ENCODE measurements at places on chromosomes 5 and 9. TPM values are rescaled to one million over a fixed set of nuclear protein-coding genes. Genes with fewer than 3 reads are reported as not detected.

The NR5A1 gene
- not detected for total RNA-seq

The NR6A1 gene
- total RNA-seq, result 1.3 TPM

The LCN9 gene
- total RNA-seq, result not detected

The DNAH5 gene
- 2.0 TPM for total RNA-seq

The EPB41L4A gene
- total RNA-seq, result 26.5 TPM

The TRIP13 gene
- total RNA-seq, result 15.8 TPM

The PTPN3 gene
- 3.6 TPM for total RNA-seq

GRCh38 chr9:104970271-104970987, 42.5 kb upstream of the ABCA1 start:
- DNase-seq, result no peak

DNA sequence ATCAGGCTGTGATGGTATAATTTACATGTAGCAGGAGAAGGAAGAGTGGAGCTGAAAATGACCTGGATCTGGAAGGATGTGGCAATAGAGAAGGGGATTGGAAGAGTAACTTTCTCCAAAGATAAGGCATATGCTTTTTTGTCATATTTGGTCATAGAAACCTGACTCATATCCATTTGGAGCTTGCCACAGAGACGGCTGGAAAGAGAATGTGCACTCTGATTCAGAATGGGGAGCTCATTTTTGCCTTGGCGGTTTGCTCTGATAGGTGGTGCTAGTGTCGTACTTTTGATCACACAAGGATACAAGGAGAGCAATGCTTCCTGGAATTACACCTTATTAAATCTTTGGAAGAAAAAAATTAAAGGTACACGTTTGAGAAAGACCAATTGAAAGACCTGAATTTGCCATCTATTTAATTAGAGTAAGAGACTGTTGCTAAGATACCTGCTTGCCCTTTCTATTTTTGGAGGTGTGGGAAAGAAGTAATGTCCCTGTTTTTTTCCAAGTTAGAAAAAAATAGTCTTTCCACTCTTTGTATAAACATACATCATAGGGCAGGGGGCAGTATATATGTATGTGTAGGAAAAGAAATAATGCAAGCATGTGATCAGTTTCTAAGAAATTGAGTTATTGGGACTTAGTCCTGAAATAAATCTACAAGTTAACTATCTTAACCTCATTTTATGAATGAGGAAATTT, 5.4 kb downstream of the LSM11 start:
- no peak for DNase-seq

DNA sequence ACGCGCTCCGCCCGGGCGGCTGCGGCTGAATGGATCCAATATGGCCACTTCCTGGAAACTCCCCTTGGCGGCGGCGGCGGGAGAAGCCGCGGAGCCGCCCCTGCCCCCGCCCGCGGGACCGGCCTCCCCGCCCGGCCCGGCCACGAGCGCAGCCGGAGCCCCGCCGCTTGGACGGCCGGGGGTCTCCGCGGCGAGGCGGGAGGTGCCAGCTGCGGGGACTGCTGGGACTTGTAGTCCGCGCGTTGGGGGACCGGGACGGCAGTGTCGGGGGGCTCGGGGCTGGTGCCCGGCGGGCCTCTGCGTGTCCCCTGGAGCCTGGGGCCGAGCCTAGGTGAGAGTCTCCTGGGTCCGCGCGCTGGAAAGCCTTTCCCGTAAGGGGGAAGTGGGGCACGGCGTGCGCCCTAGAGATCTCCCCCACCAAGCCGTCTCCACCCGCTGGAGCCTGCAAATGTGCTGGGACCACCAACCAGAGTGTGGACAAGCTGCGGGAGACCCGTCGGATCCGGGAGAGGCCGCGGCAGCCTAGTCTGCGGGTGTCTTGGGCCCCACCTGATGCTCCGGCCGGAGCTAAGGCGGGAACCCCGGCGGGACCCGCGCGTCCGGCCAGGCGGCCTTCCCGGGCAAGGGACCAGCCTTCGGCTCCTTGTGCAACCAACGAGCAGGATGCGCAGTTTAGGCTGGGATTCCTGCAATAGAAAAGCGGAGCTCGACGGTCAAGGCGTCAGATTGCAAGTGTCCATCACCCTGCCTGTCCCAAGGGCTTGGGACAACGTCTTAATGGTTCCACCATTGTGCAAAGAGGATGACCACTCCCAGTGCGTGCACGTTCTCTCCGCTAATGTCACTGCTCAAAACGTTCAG, at the start of gene SEPTIN8:
TSS of gene SEPTIN8 (minus strand) at position 31 of the 861 bp plus-strand sequence. CDS start 102 bp downstream, outside the sequence.
- DNase-seq, result no peak

DNA sequence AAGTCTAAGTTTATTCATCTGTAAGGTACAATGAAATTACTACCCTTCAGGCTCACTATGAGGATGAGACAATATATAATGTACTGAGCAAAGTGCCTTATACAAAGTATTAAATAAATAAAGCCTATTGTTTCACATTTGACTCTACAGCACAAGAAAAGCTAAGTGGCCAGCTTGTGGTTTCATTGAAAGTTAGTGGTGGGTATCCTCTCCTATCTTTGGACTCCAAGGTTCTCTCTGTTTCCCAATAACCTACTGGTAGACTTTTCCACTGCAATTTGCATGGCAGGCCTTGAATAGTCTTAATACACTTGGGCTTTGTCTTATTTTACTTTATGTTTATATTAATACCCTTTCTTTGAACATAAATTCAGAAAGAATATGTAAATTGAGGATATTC, 262.7 kb downstream of the DEPDC1B start:
- DNase-seq, result no peak

DNA sequence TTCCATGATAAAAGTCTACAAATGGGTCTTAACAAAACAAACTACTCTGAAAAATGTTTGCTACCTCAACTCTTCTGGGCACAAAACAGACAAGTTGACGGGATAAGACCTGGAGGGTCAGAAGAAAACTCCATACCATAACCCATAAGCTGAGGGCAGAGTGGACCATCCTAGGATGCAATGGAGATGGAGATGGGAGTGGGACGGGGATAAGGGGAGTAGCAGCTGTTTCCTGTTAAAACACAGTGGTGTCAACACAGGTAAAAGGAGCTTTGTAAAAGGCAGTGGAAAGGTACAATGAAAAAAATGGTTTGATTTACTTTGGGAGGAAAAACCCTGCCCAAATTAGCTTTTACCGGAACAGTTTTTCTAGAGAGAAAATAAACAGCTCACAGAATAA, 41.6 kb downstream of the CEMIP2 start:
- DNase-seq, result no peak

GRCh38 chr5:168136340-168136739, 155.1 kb upstream of the WWC1 start:
- no peak for DNase-seq

DNA sequence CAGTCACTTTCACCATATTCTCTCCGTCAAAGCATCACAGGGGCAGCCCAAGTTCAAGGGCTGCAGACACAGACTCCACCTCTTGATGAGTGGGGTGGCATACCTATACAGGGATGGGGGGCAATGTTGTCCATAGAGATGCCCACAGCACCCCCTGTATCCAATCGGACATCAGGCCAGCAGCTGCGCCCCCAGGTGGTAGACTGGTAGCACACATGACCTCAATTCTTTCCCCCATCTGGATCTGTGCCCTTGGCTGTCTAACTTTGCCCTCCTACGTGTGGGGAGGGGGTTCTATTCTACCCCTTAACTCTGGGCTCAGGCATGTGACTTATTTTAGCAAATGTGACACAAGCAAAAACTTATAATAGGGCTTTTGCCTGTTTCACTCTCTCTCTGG, 84.0 kb upstream of the SLC25A48 start:
- no peak for DNase-seq

- DNase-seq, result no peak
Observed at GRCh38 chr9:13397661-13398060, 118.2 kb upstream of the MPDZ start.

GRCh38 chr5:159049844-159050315, 49.8 kb downstream of the EBF1 start:
- no peak for DNase-seq

DNA sequence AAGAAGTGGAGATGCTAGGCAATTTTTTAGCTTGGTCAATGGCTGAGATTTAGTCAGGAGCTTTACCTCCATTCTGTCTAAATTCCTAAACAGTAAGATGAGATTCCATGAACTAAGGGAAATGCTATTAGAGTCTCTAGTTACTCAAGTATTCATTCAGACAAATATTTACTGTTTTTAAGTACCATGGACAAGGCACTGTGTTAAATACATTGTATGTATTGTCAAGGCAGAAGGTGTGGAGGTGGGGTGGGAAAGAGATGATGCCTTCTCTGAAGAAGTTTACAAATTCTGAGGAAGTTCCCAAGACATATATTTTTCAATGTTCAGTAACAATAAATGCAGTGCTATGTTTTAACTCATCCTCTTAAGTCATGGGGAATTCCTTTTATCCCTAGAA, 459.9 kb upstream of the NMUR2 start:
- DNase-seq, result no peak

DNA sequence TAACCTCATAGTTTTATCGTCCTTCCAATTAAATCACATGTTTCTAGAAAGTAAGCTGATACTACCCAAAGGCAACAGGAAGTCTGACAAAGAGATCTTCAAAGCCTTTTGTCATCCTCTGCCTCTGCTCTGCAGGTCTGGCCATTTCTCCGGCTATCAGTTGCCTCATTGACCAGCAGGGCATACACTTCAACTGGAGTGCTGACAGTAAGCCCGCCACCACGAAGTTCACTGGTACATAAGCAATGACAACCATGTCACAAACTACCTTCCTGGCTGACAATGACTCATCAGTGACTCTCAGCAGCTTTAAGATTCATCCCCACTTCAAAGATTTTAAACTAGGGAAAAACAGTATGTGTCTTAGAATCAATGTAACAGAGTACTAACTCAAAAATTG, 20.6 kb downstream of the SPTLC1 start:
- DNase-seq, result no peak

DNA sequence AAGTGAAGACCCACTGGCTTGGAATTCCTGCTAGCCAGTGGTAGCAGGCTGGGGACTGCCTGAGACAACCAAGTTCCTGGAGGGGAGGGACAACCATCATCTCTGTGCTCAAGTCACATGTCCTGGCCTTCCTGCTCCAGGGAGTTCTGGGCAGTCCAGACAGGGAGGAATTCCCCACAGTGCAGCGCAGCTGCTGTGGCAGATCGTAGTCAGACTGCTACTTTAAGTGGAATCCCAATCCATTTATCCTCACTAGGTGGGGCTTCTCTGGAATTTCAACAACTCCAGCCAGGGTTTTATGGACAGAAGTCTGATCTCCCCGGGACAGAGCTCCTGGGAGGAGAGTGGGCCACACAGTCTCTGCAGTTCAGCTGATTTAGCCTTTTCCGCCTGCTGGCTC, 20.9 kb upstream of the OR5C1 start:
- no peak for DNase-seq

- no peak for DNase-seq
Observed at GRCh38 chr5:148446611-148447010, 62.9 kb downstream of the FBXO38 start.

DNA sequence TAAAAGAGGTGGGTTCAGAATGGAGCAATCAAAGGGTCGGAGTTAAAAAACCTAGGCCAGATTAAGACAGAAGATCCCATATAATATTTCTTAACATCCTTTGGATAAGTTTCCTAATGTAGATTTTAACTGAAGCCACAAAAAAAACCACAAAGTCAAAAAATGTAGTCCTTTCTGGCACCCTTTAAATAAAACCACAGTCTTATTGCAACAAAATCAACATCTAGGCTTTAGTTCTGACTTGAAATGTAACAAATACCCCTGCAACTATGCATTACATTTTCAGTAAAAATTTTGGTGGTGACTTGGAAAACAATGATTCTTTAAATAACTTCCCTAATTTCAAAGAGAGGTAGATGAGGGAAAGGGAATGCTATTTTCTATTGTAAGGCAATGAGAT, 109.2 kb downstream of the PSAT1 start:
- no peak for DNase-seq

DNA sequence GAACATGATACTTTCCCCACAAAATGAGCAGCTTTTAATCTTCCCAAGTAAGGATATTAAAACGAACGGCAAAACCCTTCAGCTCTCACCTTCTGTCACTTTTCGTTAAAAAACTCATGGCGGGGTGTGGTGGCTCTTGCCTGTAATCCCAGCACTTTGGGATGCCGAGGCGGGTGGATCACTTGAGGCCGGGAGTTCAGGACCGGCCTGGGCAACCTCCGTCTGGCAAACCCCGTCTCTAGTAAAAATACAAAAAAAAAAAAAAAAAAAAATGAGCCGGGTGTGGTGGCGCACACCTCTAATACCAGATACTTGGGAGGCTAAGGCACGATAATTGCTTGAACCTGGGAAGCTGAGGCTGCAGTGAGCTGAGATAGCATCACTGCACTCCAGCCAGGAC, 902 bp downstream of the TMED9 start:
- no peak for DNase-seq

DNA sequence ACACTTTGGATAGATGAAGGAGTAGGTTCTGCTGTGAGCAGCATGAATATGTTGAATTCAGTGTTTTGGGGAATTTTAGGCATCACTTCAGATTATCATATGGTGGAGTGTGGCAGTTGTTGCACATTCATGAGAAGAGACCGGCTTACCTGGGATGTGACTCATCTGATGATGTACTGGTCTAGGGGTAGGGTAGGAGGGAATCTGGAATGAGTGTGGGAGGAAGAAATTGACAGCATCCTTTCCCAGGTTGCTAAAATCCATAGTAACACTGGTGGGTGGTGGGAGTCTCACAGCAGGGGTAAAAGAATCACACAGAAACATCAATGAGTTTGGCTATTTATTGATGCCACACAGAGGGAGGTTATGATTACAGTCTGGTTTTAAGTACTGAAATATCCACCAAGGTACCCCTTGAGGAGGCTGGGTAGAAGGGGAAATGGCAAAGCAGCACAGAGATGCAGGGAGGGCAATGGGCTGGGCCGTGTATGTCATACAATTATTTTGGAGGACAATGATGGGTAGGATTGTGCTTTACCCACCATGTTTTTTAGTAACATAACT, 82.5 kb downstream of the TARS1 start:
- no peak for DNase-seq

- no peak for DNase-seq
Observed at GRCh38 chr5:124872086-124872485, 125.6 kb upstream of the ZNF608 start.

DNA sequence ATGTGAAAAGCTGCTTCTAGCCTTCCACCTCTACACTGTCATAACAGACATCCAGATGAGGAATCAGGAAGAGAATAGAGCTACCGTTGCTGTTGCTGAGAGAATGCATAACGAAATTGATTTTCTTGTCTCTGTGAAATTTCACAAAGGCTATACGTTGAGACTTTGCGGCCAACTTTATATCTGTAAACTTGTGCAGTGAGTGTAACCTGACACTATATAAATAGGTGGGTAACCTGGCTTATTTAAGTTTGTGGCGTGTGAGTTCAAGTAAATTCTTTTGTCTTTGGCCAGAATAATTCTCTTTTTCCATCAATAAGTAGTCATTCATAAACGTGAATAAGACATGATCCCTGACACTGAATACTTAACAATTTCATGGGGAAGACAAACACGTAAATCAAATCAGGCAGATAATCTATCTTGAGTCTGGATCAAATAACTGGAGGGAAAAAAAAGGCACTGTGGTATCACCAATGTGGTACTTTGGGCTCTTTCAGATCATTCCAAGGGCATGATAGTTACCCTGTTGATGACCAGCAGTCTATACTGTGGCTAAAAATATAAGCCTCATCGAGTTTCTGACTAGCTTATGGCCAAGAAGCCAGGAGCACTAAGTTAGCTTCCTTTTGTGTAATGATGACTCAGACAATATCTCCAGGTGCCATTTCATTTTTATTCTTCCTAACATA, 98.2 kb upstream of the RASA1 start:
- DNase-seq, result no peak

- DNase-seq, result no peak
Observed at GRCh38 chr9:20043461-20043860, 254.6 kb upstream of the SLC24A2 start.

GRCh38 chr5:170612256-170612678, 108.4 kb downstream of the KCNIP1 start:
- no peak for DNase-seq

Data from glomerular endothelial cell (primary cell).